ENCODE measurements at places on chromosomes 5 and 9.

GRCh38 chr9:69207503-69207902 lies 33.4 kb downstream of the TJP2 start:
- DNase-seq: no peak

- no peak for DNase-seq
Observed at GRCh38 chr5:107466233-107466769, 204.4 kb downstream of the EFNA5 start.

DNA sequence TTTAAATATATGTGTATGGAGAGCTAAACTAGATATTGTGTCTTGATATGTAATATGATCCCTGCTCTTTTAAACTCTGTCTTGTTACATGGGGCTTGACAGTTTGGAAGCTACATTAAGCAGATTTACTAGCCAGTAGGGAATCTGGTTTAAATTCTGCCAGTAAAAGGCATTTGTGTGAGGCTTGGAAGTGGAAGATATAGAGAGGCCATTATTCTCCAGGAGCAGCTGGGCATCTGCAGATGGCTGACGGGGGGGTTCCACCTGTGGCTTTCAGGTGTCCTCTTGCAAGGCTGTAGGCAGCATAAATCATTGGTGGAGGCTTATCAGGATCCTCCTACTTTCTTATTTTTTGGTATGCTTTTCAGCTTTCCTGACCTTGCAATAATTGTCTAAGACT lies 179.1 kb upstream of the FBXL7 start:
- no peak for DNase-seq

DNA sequence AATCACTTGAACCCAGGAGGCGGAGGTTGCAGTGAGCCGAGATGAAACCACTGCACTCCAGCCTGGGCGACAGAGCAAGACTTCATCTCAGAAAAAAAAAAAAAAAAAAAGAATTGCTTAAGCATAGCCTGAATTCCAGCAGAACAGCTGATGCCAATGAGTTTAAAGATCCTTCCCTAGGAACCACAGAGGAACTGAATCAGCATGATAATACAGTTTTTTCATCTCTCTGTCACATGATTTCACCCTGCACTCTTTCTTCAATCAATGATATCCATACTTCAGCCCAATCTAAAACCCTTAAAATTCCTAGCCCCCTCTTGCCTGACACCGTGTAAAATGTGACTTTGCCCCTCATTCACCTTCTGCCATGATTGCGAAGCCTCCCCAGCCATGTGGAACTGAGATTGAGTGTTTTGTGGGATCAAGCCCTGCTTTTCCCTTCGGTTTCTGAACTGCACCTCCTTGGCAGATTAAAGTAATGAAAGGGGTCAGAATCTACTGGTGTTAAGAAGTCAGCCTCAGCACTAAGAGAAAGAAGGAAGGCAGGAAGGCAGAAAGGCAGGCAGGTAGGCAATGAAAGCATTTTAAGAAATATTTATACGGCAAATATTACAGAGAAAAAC lies 20.9 kb upstream of the DMXL1 start:
- DNase-seq: no peak

DNA sequence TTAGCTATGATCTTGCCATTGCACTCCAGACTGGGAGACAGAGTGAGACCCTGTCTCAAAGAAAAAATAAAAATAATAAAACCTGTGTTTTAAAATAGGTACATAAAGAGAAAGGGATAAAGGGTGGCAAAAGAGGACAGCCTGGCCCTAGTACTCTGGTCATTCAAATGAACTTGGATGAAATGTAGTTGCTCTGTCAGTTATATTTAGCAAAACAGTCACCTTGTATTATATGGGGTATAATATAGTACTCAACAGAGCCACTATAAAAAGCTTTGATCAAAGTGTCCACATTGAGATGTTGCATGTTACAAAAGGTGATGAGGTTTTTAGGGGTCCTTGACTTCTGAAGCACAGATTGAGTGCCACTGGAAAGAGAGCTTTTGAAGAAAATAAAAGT lies 61.1 kb upstream of the EQTN start:
- no peak for DNase-seq

- no peak for DNase-seq
Observed at GRCh38 chr5:66066826-66067225, 77.3 kb upstream of the SREK1 start.

- DNase-seq: no peak
Observed at GRCh38 chr9:97109194-97109811, 70.4 kb upstream of the CTSV start.

DNA sequence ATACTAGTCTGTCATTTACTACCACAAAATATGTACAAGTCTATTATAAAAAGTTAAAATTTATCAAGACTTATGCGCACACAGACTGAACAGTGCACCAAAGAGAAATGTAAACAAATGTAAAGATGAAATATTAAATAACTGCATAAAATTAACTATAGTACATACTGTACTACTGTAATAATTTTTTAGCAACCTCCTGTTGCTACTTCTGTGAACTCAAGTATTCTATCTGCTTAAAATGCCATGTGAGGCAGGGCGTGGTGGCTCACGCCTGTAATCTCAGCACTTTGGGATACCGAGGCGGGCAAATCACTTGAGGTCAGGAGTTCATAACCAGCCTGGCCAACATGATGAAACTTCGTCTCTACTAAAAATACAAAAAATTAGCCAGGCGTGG lies 13.8 kb upstream of the ISOC1 start:
- no peak for DNase-seq

- DNase-seq: no peak
Observed at GRCh38 chr5:173265433-173265832, 30.4 kb upstream of the NKX2-5 start.

- DNase-seq: no peak
Observed at GRCh38 chr9:72422214-72422613, 57.2 kb upstream of the ZFAND5 start.

- DNase-seq: no peak
Observed at GRCh38 chr5:98365126-98365525, 408.3 kb upstream of the RGMB start.

GRCh38 chr9:76605321-76605900 lies 146.4 kb downstream of the GCNT1 start:
- DNase-seq: no peak

GRCh38 chr5:124797665-124798087 lies 51.2 kb upstream of the ZNF608 start:
- no peak for DNase-seq

DNA sequence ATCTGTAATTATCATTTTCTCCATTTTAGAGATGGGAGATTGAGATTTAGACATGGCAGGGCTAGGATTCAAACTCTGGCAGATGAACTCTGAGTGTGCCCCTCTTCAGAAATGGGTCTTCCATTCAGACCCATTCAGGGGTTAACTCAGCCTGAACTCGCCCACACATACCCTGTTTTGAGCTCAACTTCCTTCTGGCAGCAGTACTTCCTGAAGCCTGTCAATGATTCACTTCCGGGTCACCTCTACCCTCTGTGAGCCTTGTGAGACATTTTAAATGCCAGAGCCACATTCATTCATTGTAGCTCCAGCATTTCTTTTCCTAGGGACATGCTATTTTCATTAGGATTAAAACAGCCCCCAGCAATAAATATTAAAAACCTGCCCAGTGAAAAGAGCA lies 209.3 kb upstream of the SLC24A2 start:
- no peak for DNase-seq

- DNase-seq: no peak
Observed at GRCh38 chr9:132673355-132673754, 3.1 kb downstream of the GTF3C4 start.

- no peak for DNase-seq
Observed at GRCh38 chr5:67976181-67976580, 239.4 kb upstream of the PIK3R1 start.

DNA sequence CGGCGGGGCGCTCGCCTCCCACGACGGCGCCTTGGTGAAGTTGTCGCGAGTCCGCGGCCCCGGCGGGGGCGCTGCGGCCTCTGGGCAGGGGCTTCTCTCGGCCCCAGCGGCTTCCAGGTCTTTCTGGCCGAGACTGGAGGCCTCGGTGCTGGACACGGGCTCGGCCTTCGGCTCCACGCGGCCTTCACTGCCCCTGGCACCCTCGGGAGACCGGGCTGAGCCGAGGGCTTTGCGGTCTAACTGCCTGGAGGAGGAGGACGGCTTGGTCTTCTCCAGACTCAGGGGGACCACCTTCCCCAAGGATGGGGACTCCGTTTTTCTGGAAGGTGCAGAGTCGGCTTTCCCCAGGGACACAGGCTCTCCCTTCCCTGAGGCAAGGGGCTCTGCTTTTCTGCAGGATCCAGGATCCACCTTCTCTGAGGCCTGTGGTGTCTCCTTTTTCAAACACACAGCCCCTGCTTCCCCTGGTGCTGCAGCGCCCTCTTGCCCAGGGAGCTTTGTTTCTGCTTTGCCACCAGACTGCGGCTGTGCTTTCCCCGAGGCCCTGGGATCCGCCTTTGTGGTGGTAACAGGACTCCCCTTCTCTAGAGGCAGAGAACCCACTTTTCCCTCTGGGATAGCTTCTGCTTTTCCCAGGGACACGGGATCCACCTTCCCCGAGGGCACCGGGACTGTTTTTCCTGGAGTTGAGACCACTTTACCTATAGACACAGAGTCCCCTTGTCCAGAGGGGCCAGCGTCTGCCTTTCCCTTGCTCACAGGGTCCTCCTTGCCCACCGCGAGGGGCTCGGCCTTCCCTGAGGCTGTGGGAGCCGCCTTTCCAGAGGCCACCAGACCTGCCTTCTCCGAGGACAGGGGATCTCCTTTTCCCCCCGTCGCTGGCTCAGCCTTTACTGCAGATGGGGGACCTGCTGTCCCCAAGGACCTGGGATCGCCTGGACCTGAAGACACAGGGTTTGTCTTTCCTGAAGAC lies 12.3 kb downstream of the GPRIN1 start:
- no peak for DNase-seq

- DNase-seq: no peak
Observed at GRCh38 chr9:32128546-32128945, 255.9 kb upstream of the ACO1 start.

- no peak for DNase-seq
Observed at GRCh38 chr5:134969166-134969565, 1.5 kb downstream of the CATSPER3 start.

All from stimulated activated CD4-positive, alpha-beta T cell treated with anti-CD3 and anti-CD28 coated beads, Interleukin-15, amount 100 ng/mL, for 1 hour (primary cell).